ENCODE measurements at places on chromosomes 4 and X.

DNA sequence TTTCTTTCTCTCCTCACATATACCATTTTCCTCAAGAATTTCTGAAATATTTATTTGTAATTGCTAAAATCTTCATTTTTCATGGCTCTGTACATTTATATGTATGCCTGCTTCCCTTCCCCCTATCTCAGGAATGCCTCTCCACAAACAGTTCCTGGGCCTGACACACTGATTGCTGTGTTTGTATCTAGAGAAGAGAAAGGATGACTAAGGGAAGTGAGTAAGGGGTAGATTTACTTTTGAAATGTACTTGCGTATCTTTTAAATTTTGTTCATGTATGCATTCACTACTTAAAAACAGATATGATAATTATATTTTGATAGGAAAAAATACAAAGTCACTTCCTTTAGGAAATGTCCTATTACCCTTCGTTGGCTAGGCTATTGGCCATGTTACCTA, 790.8 kb downstream of the PCDH18 start:
- no peak for DNase-seq

DNA sequence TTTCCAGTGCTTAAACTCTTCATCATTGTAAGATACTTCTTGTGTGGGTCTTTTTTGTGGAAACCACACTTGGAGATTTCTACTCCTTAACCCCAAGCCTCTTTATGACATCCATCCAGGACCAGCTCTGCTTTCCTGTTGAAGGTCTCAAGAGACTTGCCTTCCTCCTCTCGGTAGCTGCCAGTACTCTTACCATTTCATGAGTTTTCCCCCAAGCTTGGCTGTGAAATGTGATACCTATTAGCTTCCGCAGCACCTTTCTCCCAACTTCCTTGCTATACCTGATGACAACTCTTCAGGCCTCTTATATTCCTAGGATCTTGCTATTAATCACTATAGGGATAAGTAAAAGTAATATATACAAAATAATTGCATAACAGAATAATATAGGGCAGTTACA, 1.9 kb upstream of the DCK start:
- DNase-seq: no peak

GRCh38 chr4:24657768-24658617, 73.6 kb upstream of the DHX15 start:
- DNase-seq: no peak

GRCh38 chr4:75673959-75674328, 733 bp upstream of the G3BP2 start:
- DNase-seq: no peak

DNA sequence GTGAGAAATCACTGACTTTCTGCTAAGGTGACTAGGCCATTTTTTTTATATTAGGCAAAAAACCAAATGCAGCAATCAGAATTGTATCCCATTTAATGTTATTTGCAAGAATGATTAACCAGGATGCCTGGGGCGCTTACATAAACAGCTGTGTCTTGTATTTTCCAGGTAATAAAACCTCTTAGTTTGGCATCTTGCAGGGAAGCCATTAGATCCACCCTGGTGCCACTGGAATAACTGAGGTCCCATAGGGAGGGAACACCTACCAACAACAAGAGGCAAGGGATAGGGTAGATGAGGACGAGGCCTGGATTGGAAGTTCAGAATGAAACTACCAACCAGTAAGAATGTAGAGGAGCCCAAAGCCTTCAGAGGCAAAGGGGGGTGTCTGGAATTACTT, 288.3 kb downstream of the ARHGAP24 start:
- DNase-seq: no peak

DNA sequence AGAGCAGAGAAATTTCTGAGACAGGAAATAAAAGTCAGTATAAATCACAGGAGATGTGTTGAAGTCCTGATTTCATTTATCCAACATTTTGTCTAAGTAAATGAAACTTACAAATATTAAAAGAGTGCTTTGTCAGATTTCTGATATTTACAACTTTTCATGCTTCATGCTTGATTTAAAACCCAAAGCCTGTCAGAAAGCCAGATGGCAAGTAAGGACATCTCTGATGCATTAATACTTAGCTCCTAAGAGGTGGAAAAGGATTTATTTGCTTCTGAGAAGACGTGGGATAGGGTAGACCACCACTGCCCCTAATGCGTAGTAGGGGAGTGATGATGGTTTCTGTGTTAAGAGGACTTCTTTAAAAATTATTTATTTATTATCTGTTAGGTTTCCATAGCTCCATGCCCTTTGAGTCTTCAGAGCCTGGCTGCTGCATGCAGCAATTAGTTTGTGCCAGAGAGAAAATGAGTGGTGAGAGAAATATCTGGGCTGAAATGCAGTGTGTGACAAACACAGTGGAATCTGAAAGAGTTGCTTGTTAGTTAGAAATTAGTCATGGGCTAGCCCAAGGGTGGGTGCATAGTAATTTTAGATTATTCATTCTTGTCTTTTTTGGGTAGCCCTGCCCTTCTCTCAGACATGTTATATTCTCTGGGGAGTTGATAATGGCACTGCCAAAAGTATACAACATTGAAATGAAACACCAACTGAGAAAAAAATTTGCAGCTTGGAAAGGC, 333.8 kb downstream of the C4orf33 start:
- no peak for DNase-seq

GRCh38 chrX:86028681-86029080, 18.7 kb downstream of the CHM start:
- no peak for DNase-seq

DNA sequence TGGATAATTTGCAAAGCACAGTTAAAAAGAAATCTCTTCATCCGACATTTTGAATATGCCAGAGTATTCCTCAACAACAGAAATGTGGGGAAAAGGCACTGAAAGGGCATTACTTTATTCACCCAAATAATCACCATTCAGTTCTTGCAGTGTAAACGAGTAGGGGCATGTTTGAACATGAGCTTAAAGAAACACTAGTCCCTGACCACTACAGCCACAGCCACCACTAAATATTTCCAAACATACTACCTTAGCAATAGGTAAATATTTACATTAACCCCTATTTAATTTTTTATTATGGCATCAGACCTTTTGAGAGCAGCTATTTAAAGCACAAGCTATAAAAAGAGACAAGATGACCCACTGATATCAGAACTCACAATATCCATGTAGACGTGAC, 27.6 kb downstream of the MCF2 start:
- DNase-seq: no peak

DNA sequence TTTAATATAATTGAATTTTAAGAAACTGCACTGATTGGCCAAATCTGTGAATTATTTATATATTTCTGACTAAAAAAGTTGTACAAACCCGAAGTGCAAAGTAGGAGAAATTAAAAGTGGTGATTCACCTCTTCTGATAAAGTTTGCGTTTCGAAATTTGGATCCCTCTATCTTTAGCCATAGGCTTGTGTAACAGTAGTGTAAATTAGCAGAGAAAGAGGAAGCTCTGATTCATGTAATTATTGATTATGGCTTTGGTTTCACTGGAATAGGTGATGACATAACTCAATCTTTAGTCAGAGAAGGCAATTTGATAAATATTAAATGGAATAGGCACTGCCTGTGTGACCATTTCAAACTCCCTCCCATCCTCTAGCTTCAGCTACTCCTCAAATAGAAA, 717.8 kb upstream of the PCDH7 start:
- no peak for DNase-seq

GRCh38 chrX:63686878-63687714, 97.9 kb downstream of the ARHGEF9 start:
- DNase-seq: no peak

- DNase-seq: no peak
Observed at GRCh38 chr4:7590899-7591298, 156.2 kb upstream of the PSAPL1 start.

DNA sequence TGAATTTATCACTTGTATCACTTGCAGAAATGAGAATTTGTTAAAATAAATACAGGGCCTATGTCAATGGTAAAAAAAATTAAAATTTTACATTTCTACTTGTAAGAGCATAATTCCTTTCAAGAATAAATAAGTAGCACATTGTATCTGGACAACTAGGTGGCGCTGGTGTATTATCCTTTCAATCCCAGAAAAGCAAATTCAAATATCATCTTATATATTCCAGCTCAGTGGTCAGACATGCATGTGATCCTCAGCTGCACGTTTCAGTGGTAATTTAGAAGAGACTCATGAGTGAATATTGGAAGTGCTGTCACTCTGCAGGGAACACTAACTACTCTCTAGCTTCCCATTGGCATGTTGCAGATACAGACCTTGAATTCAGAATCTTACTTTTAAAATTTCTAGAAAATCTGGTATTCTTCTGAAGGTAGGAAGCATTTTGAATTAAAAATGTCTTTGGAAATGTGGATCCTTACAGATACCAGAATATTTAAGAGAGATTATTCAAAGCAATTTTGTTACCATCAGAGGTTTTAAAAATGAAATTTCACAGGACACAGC, 1414.7 kb upstream of the TENM3 start:
- no peak for DNase-seq

DNA sequence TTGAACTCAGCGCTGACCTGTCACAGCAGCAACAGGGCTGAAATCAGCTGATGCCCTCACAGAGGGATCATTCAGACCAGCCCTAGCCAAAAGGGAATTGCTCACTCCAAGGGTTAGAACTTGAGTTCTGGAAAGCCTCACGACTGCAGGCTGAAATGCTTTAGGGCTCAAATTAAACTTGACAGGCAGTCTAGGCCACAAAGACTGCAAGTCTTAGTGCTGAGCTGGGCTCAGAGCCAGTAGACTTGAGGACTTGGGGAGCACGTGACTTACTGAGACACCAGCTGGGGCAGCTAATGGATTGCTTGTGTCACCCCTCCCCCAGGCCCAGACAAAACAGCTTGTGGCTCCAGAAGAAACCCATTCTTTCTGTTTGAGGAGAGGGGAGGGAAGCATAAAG, 119.0 kb upstream of the SLC6A14 start:
- no peak for DNase-seq

DNA sequence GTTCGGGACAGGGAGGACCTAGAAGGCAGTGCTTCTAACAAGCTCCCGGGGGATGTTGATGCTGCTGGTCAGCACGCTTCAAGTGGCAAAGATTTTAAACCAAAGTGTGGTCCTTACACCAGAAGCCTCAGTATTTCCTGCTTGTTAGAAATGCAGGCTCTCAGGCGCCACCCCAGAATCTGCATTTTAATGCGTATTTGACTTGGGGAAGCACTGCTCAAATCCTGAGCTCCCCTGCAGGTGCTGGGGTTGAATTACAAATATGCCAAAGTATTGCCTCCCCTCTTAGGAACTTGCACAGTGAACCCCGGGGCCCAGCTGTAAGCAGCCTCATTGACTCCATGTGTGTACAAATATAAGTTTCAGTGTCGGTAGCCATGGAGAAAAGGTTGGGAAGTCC, 70.8 kb upstream of the RAI2 start:
- no peak for DNase-seq

DNA sequence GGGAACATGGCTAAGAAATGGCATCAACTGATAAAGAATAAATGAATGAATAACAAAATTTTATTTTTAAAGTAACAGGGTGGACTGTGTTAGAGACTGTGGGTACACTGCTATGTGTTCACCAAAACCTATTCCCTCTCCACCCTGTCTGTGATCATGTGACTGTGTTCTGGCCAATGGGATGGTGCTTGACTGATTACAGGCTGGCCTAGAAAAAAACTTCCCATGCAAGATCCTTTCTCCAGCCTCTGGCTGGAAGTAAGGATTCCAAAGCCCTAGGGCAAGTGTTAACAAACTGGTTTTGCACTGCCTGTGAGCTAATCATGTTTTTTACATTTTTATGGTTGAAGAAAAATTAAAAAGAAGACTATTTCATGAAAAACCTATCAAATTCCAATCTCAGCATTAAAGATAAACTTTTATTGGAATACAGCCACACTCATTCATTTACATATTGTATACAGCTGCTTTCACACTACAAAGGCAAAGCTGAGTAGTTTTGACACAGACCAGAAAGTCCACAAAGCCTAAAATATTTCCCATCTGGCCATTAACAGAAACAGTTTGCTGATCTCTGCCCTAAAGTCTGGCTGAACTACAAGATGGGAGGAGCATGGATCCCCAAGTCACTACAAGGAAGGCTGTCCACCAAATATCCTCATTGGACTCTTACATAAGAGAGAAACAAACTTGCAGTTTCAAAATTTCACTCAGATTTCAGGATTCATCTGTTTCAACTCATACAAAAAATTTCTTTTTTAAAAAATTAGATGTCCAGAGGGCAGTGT, 133.2 kb downstream of the ARHGAP6 start:
- no peak for DNase-seq

All from stimulated activated CD8-positive, alpha-beta memory T cell treated with anti-CD3 and anti-CD28 coated beads, Interleukin-7, amount 100 ng/mL, for 1 hour (primary cell).